Activated CD4-positive, alpha-beta memory T cell treated with anti-CD3 and anti-CD28 coated beads, Interleukin-2, amount 10 ng/mL, durations not matched to agents 7 days and 5 days (primary cell): ENCODE measurements at places on chromosomes 2 and 18. TPM values are rescaled to one million over a fixed set of nuclear protein-coding genes. Genes with fewer than 3 reads are reported as not detected.

GRCh38 chr2:36134281-36134680 is 221.3 kb upstream of the CRIM1 start:
- no peak for DNase-seq
- H3K4me1 ChIP-seq: peaks cover 24% of the 10 kb centered on the region
- no peaks in the 10 kb centered on the region for H3K36me3 ChIP-seq
- peaks cover 35% of the 10 kb centered on the region for H3K27me3 ChIP-seq
- no peak overlapping the region for H3K27ac ChIP-seq

DNA sequence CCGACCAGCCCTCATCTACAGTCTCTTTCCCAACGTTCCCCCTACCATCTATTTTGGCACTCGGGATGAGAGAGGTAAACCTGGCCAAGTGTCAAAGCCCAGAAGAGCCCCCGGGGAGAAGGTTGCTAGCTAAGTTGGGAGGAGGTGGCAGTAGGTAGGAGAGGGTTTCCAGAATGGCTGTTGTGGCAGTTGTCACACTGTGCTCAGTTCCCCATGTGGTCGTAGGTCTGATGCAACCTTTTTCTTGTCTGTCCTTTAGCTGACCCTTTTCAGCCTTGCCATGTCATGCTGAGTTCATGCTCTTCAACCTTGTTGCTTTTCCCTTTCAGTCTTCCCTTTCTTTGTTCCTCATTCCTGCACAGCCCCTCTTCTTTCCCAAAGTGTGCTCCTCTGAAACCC is 34.5 kb downstream of the TTLL4 start:
- peaks cover 16% of the 10 kb centered on the region for H3K4me1 ChIP-seq
- no peak overlapping the region for H3K27ac ChIP-seq
- H3K36me3 ChIP-seq: peaks cover 48% of the 10 kb centered on the region
- DNase-seq: no peak

- DNase-seq: no peak
- H3K27ac ChIP-seq: no peak overlapping the region
- H3K4me1 ChIP-seq: no peaks in the 10 kb centered on the region
- H3K36me3 ChIP-seq: no peaks in the 10 kb centered on the region
- no peaks in the 10 kb centered on the region for H3K27me3 ChIP-seq
These were observed 582.1 kb upstream of the SETBP1 start for GRCh38 chr18:44098551-44099098.

- peaks cover 80% of the 10 kb centered on the region for H3K27me3 ChIP-seq
- H3K4me1 ChIP-seq: peaks cover 4% of the 10 kb centered on the region
- no peak overlapping the region for H3K27ac ChIP-seq
- DNase-seq: no peak
These were observed 8.4 kb downstream of the HOXD3 start for GRCh38 chr2:176165370-176166050.

- no peaks in the 10 kb centered on the region for H3K4me1 ChIP-seq
- no peak for DNase-seq
- no peak overlapping the region for H3K4me3 ChIP-seq
- peaks cover 8% of the 10 kb centered on the region for H3K27me3 ChIP-seq
These were observed 151.5 kb downstream of the MSH2 start for GRCh38 chr2:47554311-47554905.

DNA sequence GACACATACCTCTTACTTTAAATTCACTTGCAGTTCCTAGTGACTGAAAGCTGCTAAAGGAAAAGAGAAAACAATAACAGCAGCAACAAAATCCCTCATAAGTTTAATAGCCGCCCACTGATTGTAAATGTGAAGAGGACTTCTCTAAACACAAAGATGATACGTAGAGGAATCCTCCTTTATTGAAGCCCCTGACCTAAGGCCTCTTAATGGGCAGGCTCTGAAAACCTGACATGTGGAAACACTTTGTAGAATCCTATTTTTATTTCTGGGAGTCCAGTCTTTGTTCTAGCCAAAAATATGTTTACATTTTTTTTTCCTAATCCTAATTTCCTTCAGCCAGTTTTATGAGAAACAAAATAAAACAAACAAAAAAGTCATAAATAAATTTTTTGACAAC is 1277.7 kb upstream of the CELF4 start:
- no peaks in the 10 kb centered on the region for H3K4me1 ChIP-seq
- no peak overlapping the region for H3K4me3 ChIP-seq

GRCh38 chr2:203706403-203706802 is at the start of gene CD28:
CD28 (plus strand) TSS chr2:203706639; CDS start chr2:203706697, 58 bp downstream.
- peak within 1 kb of the TSS; percentile 90 for H3K4me3 ChIP-seq
- H3K36me3 ChIP-seq: peaks cover 48% of the 10 kb centered on the region
- no peaks in the 10 kb centered on the region for H3K27me3 ChIP-seq

GRCh38 chr18:2325308-2325849 is 245.9 kb downstream of the METTL4 start:
- H3K4me3 ChIP-seq: no peak overlapping the region
- no peaks in the 10 kb centered on the region for H3K36me3 ChIP-seq
- DNase-seq: no peak
- H3K4me1 ChIP-seq: no peaks in the 10 kb centered on the region

DNA sequence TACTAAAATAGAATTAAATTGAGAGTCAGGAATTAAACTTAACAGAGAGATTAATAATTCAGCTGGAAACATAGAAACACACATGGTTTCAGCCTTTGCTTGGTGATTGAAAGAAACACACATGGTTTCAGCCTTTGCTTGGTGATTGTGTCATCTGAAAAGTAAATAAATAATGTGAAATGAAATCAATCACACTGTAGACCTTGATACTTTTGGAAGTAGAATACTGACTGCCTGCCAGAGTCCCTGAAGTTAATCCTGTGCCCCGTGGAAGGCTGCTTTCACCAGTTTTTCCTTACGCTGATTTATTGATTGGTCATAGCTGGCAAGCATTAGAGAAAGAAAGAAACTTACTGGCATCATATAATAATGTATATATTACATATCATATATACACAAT is 1252.7 kb upstream of the FAM98A start:
- H3K27ac ChIP-seq: no peak overlapping the region
- H3K4me1 ChIP-seq: no peaks in the 10 kb centered on the region
- H3K36me3 ChIP-seq: no peaks in the 10 kb centered on the region
- no peak for DNase-seq
- no peaks in the 10 kb centered on the region for H3K27me3 ChIP-seq

DNA sequence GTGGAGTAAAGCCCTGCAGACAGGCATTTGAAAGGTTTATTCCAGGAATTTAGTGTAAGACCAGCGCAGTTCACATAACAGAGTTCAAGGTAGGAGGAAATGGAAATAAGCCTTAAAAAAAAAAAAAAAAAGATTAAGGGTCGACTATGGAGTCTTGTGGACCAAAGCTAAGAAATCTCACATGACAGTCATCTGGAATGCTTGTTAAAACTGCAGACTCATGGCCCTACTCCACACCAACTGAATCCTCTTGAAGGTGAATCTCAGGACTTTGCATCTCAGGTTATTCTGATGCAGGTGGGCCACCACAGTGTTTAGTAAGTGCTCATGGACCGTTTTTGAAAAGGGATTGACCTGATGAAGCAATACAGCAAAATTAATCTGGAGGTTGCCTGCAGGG is 8.8 kb downstream of the TTLL4 start:
- no peak overlapping the region for H3K27ac ChIP-seq
- no peak overlapping the region for H3K4me3 ChIP-seq
- peaks cover 14% of the 10 kb centered on the region for H3K36me3 ChIP-seq
- H3K4me1 ChIP-seq: peaks cover 31% of the 10 kb centered on the region
- no peak for DNase-seq
- H3K27me3 ChIP-seq: no peaks in the 10 kb centered on the region

Gene LIMS3
- 3.3 TPM for total RNA-seq

Gene SNORC
- total RNA-seq: 1.9 TPM

Gene ASIC4
- total RNA-seq: 0.13 TPM

Gene IL36B
- not detected for total RNA-seq

Gene GYPC
- total RNA-seq: 133 TPM
